T-helper 17 cell (primary cell): ENCODE measurements at places on chromosomes 5 and 9.
A peak's percentile ranks its signal among the peaks of the same experiment; 100 is the strongest.

DNA sequence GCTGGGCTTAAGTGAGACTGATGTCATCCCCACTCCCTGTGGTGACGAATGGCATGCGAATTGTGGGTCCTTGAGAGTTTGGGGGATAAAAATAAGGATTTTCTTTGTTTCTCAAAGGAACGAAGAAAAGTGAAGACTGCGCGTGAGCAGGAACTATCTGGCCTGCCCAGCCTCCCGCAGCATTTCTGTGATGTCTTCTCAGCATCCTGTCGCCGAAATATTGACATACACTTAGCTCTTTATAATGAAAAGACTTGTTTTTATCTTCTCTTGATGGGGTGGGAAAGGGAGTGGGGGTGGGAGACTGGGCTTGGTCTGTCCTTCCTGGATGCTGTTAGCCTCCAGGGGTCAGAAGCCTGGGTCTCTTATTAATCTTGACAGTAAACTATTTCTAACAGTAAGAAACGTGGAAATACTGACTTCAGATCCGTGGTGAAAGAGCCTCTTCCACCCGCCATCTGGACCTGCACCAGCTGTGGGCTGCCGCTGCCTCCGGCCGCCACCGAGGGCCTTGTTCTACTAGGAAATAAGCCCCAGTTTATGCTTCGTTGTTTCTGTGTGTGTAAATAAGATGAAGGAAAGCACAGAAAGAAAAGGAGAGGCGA, 239.6 kb downstream of the FANCC start:
- no peak overlapping the region for H3K27ac ChIP-seq
- H3K4me3 ChIP-seq, result no peak overlapping the region
- no peak for DNase-seq
- H3K36me3 ChIP-seq, result no peaks in the 10 kb centered on the region
- no peaks in the 10 kb centered on the region for H3K27me3 ChIP-seq

GRCh38 chr5:102903074-102903871, 148.2 kb downstream of the PAM start:
- H3K4me3 ChIP-seq, result no peak overlapping the region
- H3K27me3 ChIP-seq, result no peaks in the 10 kb centered on the region
- peaks cover 3% of the 10 kb centered on the region for H3K4me1 ChIP-seq
- no peak overlapping the region for H3K27ac ChIP-seq
- H3K36me3 ChIP-seq, result peaks cover 7% of the 10 kb centered on the region
- no peak for DNase-seq

DNA sequence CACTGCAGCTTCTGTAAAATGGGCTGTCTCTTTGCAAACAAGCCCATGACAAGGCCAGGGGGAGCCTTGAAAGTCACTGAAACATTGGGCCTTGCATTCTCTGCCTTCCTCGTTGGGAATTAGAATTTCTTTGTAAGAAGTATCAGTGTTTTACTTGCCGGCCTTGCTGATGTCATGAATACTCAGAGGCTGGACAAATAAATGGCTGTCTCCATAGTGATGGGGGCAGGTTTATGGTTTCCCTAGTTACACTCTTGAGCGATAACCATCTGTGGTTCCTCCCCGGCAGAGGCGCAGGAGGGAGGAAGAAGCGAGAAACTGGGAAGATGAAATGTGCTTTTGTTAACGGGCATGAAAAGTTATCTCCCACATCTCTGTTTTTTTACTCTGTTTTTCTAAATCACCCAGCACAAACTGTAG, 272.7 kb upstream of the PANK3 start:
- H3K27ac ChIP-seq, result no peak overlapping the region
- H3K4me1 ChIP-seq, result no peaks in the 10 kb centered on the region
- no peak for DNase-seq
- H3K36me3 ChIP-seq, result no peaks in the 10 kb centered on the region

DNA sequence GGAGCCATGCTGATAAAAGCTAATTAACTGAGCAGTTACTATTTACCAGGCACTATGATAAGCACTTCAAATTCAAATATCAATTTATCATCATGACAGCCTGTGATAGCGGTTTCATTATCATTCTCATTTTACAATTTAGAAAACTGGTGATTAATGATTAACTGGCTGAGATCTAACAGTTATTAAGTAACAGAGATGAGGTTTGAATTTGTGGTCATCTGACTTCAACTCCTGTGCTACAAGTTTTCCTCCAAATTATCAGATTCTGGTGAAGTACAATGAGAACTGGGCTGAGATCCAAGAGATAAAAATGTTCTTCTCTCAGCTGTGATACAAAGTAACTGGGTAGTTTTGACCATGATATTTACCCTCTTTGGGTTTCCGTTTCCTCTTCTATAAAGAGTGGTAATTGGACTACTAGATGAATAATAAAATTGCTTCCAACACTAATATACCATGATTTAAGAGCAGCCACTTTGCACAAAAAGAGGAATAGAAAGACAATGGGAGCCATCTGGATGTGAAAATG, 74.5 kb upstream of the CCNG1 start:
- peaks cover 2% of the 10 kb centered on the region for H3K36me3 ChIP-seq
- peaks cover 47% of the 10 kb centered on the region for H3K27me3 ChIP-seq
- no peak overlapping the region for H3K27ac ChIP-seq
- no peaks in the 10 kb centered on the region for H3K4me1 ChIP-seq
- no peak overlapping the region for H3K4me3 ChIP-seq
- no peak for DNase-seq

DNA sequence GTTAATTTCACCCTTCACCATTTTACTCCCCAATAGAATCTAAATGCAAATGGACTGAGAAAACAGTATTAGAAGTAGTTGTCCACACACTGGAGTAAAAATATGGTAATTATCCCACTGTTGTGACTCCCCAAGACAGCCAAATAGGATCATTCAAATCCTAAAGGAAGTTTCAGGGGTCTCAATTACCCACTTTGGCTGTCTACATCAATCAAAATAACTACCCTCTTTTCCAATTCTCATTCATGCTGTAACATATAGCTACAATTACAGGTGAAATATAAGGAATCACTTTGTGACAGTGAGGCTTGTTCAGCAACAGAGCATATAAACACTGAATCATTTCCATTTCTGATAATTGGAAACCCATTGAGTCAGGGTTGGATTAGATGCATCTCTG, 220.1 kb downstream of the TMEM232 start:
- H3K36me3 ChIP-seq, result no peaks in the 10 kb centered on the region
- H3K4me1 ChIP-seq, result no peaks in the 10 kb centered on the region
- H3K27ac ChIP-seq, result no peak overlapping the region
- no peaks in the 10 kb centered on the region for H3K27me3 ChIP-seq
- no peak for DNase-seq

DNA sequence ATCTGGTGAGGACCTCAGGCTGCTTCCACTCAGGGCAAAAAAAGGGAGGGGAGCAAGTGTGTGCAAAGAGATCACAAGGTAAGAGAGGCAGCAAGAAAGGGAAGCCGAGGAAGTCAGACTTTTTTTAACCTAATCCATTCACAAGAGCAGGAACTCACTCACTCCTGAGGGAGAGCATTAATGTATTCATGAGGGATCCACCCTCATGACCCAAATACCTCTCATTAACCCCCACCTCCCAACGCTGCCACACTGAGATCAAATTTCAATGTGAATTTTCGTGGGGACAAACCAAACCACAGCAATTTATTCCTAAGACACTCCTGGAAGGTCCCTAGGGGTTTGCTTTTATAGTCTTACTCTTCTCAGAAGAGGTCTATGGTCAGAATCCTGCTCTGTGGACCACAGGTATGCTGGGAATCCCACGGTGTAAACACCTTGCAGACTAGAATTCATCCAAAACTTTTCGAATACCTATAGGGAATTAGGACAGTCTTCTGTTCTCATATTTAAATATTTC, 108.7 kb downstream of the HSD17B3 start:
- no peak overlapping the region for H3K4me3 ChIP-seq
- DNase-seq, result no peak
- H3K27ac ChIP-seq, result no peak overlapping the region
- H3K4me1 ChIP-seq, result peaks cover 5% of the 10 kb centered on the region
- peaks cover 26% of the 10 kb centered on the region for H3K27me3 ChIP-seq

GRCh38 chr5:135012951-135013391, 21.1 kb downstream of the PITX1 start:
- no peaks in the 10 kb centered on the region for H3K27me3 ChIP-seq
- H3K4me3 ChIP-seq, result no peak overlapping the region
- peaks cover 8% of the 10 kb centered on the region for H3K36me3 ChIP-seq
- no peak for DNase-seq
- no peak overlapping the region for H3K27ac ChIP-seq

GRCh38 chr9:137463931-137464290, 4.8 kb upstream of the NSMF start:
- DNase-seq, result no peak
- no peaks in the 10 kb centered on the region for H3K36me3 ChIP-seq
- no peaks in the 10 kb centered on the region for H3K27me3 ChIP-seq
- peaks cover 16% of the 10 kb centered on the region for H3K4me1 ChIP-seq
- no peak overlapping the region for H3K4me3 ChIP-seq

GRCh38 chr5:150645070-150645700, 4.7 kb downstream of the SYNPO start:
- no peak overlapping the region for H3K4me3 ChIP-seq
- no peaks in the 10 kb centered on the region for H3K4me1 ChIP-seq
- peaks cover 11% of the 10 kb centered on the region for H3K27me3 ChIP-seq

GRCh38 chr5:143124593-143124992, 278.9 kb downstream of the NR3C1 start:
- H3K27ac ChIP-seq, result no peak overlapping the region
- peaks cover 2% of the 10 kb centered on the region for H3K4me1 ChIP-seq
- H3K4me3 ChIP-seq, result no peak overlapping the region
- peaks cover 9% of the 10 kb centered on the region for H3K36me3 ChIP-seq
- DNase-seq, result no peak

DNA sequence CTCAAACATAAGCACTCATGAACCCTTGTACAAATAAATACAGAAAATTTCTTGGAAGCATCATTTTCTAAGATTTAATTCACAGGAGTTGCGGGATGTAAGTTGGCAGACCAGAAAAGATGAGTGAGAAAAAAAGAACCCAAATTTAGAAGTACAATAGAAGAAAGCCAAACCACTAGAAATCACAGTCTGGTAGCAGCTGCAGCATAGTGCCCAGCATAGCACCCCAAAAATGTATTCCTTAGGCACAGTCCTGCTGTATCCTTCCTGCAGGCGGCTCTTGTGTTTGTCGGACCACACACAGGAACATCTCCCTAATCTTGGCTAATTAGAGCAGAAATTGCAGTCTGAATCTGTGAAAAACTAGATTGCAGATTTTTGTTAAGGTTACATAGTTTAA, 208.5 kb upstream of the TRPM3 start:
- no peaks in the 10 kb centered on the region for H3K4me1 ChIP-seq
- no peaks in the 10 kb centered on the region for H3K36me3 ChIP-seq

GRCh38 chr9:135009051-135009560, 78.4 kb upstream of the OLFM1 start:
- no peak for DNase-seq
- H3K36me3 ChIP-seq, result no peaks in the 10 kb centered on the region
- no peak overlapping the region for H3K27ac ChIP-seq
- H3K4me3 ChIP-seq, result no peak overlapping the region
- H3K27me3 ChIP-seq, result peaks cover 29% of the 10 kb centered on the region

- no peaks in the 10 kb centered on the region for H3K36me3 ChIP-seq
- H3K27me3 ChIP-seq, result no peaks in the 10 kb centered on the region
- no peaks in the 10 kb centered on the region for H3K4me1 ChIP-seq
- peak; percentile 8 for DNase-seq
- no peak overlapping the region for H3K4me3 ChIP-seq
- H3K27ac ChIP-seq, result no peak overlapping the region
Observed at GRCh38 chr9:136856541-136857141, 4.5 kb downstream of the MAMDC4 start.

DNA sequence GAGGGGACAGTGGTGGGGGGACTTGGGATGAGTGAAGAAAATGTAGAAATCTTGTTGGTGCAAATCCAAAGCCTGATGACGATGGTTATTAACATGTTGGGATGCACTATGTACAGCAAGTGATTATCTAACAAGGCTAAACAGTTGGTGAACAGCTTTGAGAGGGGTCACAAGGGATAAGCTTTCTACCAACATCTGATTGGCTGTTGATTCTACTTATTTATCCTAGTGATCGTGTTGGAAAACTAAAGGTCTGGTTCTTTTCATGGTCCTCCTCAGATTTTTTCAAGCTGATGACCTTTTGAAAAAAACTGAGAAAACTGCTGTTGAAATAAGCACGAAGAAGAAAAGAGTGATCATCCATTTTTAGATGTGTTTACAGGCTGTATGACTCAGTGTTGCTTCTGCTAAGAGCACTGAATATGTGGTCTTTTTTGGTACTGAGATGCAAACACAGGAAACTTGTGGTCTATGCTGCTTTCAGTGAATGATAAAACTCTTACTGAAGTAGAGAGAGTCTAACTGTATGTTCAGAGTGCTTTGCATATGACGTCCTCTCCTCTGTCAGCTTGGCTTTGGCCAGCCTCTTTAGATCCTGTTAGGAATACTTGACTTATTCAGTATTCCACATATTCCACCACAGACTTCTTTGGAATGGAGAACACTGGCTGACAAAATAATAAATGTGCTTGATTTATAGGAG, 174.8 kb downstream of the SLF1 start:
- H3K27me3 ChIP-seq, result no peaks in the 10 kb centered on the region
- H3K4me1 ChIP-seq, result peaks cover 21% of the 10 kb centered on the region
- H3K4me3 ChIP-seq, result no peak overlapping the region
- DNase-seq, result no peak
- no peaks in the 10 kb centered on the region for H3K36me3 ChIP-seq
